Epithelial cell of proximal tubule (primary cell): ENCODE measurements at places on chromosomes 7 and 10. TPM values are rescaled to one million over a fixed set of nuclear protein-coding genes. Genes with fewer than 3 reads are reported as not detected.

TMEM213 gene
- total RNA-seq = 0.07 TPM in 1 of 2 replicates, not detected in the other

GRCh38 chr7:115678086-115678982, 352.2 kb downstream of the TFEC start:
- no peak for DNase-seq

GRCh38 chr10:21628023-21628422, 94.0 kb downstream of the MLLT10 start:
- DNase-seq = no peak

DNA sequence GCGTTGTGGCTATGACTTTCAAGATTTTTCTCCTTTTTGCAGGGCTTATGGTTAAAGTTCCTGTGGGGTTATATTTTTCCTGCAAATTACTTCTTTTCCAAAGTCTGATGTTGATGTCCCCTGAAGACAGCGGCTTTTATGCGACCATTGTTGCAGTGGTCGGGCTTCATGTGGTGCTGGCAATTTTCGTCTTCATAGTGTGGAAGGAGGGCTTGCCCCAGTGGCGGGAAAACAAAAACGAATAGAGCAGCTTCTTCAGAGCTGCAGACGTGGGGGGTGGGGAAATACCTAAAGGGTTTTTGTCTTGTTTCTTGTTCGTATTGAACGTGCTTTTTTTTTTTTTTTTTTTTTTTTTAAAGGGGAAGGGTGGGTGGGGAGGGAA, 53.8 kb downstream of the MCMBP start:
- no peak for DNase-seq

DNA sequence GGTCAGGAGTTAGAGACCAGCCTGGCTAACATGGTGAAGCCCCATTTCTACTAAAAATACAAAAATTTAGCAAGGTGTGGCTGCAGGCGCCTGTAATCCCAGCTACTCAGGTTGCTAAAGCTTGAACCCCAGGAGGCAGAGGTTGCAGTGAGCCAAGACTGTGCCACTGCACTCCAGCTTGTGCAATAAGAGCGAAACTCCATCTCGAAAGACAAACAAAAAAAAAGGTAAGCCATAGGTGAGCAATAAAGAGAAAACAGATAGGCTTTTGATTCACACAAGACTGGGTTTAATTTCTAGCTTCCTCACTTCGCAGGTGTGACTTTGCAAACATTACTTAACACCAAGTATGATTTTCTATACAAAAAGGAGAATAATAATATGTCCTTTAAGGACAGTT, 72.3 kb upstream of the ACBD5 start:
- DNase-seq = no peak

GIMAP8 gene
- not detected in 2 replicates for total RNA-seq

GRCh38 chr10:127802531-127803095, 65.6 kb downstream of the FOXI2 start:
- no peak for DNase-seq

DNA sequence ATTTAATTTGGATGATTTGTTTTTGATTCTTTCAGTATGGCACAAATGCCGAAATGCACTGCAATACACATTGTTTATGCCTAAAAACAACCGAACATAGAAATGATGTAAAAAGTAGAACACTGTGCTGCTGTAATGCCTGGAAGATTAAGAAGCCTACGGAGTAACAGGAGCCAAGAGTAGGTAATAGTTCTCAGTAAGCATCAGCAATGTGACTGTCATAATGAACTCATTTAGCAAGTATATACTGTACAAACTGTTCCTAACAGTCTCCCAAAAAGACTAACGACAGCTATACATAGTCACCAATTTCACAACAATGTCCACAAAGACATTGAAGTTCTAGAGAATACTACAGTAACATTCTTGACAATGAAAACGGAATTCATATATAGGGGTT, 19.0 kb upstream of the LAMB4 start:
- no peak for DNase-seq

- no peak for DNase-seq
Observed at GRCh38 chr7:120028636-120029035, 244.3 kb upstream of the KCND2 start.

NUTM2A gene
- 0.65 and 0.69 TPM in 2 replicates for total RNA-seq

DNA sequence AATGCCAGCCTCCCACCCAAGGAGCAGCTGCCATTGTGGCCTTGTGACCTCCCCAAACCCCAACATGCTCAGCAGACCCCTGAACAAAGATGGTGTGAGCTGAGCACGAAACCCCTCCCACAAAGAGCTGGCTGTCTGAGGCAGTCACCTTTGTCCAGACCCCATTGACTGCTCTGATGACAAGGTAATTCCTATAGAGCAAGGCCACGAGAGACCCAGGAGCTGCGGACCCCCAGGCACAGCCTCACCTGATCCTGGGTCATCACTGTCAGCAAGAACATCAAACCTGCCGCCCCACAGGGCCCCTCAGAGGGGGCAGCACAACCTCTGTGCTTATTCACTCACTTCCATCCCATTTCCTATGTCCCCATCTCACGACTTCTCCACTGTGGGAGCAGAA, 102.6 kb downstream of the CPXM2 start:
- no peak for DNase-seq

DNA sequence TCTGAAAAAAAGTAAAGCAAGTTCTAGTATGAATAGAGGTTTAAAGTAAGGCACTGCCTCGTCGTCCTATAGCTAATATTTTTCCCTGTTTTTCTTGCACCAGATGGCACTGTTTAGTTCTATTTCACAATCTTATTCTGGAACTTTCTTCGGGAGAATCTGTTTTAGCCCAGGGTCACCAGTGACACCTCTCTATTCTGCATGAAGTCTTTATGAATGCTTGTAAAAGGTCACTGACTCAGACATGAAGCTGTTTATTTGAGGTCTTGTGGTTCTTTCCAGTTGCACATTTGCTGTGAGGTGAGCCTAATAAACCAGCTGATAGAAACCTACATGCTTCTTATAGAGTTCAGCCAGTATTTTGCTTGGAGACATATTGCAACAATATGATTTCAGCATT, 444.3 kb downstream of the AUTS2 start:
- peak; percentile 13 for DNase-seq

- no peak for DNase-seq
Observed at GRCh38 chr7:40120020-40120419, 14.4 kb downstream of the MPLKIP start.

PRTFDC1 gene
- 25.7 and 27.8 TPM in 2 replicates for total RNA-seq

DNA sequence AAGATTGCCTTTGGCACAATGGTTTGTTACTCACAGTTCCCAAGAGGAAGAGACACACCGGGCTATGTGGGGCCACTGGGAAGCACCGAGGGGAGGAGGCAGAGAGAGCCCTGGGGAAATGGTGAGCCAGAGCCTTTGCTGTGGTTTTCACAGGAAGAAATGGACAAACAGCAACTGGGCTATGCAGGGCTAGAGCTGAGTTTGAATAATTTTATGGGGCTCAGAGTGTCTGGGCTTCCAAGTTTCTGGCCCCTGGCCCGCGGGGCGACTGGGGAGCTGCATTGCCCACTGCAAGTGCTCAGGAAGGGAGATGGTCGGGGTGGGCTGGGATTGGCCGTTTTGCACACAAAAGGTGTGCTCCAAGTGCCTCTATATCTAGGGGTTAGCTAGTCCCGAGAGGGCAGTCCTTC, 92.6 kb downstream of the CHST15 start:
- DNase-seq = no peak
